ENCODE measurements at places on chromosomes 3 and 15.

GRCh38 chr15:41971089-41971894 is 1.1 kb downstream of the EHD4 start:
- peak; percentile 65 for DNase-seq

GRCh38 chr15:66006986-66007385 is 137.7 kb downstream of the RAB11A start:
- peak; percentile 46 for DNase-seq

- no peak for DNase-seq
Observed at GRCh38 chr3:172859041-172859440, 108.5 kb downstream of the ECT2 start.

DNA sequence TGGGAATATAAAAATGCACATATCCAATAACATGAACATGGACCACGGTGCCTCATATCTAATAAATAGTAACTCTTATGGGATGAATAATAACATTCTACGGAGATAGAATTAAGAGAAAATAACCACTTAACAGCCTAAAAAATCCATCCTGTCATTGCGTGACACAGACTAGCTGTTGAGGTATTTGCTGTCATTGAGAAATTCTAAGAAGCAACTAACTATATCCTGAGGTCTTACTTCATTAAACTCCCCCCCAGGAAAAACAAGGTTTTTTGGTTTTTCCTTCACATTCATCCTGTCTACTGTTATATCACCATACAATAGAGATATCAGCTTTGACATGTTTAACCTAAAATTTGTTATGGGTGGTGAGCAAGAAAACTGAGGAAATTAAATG is 14.3 kb downstream of the CEP152 start:
- DNase-seq, result no peak

- no peak for DNase-seq
Observed at GRCh38 chr3:174891524-174892203, 32.5 kb downstream of the NAALADL2 start.

DNA sequence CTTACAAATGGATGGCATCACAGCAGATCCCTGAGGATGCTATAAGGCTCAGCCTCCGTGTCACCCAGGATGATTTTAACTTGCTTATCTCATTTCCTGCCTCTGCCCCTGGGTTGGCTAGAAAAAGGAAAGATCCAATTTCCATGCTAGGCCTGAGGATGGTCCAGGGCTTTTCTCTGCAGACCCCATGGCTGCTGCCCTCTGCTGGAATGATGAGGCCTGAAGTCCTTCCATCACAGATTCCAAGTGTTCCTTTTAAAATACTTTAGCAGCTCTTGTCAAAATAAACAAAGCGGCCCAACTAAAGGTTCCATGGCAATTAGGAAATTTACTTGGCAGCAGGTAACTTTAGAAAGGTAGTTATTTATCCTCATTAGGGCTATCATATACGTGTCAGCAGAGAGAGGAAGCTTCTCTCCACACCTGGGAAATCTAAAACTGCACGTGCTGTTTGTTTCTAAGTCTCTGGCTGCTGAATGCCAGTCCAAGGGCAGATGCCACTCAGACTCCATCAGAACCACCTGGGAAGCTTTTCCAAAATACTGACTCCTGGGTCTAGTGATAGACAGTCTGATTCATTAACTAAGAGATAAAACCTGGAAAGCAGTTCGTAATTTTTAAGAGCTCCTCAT is 401.9 kb upstream of the IL12A start:
- DNase-seq, result peak; percentile 81

GRCh38 chr15:98187549-98187948 is 227.0 kb downstream of the ARRDC4 start:
- DNase-seq, result no peak

DNA sequence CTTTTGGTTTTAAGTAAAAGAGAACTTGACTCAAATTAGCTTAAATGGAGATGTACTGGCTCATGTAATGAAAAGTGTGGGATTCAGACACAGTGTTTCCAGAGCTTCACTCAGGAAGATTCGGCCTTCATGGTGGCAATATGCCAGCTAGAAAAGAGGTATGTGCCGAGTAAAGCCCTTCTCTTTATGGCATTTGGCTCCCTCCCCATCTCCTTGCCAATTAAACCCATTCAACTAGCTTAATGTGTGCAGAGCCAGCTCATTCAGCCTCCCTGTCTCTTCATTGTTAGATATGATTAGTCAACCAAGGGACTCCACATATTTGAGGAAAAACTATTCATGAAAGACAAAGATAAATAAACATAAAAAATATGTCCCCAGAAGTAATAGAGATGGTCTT is 15.0 kb upstream of the TRANK1 start:
- DNase-seq, result peak; percentile 81

GRCh38 chr3:16300307-16300706 is 35.3 kb downstream of the OXNAD1 start:
- no peak for DNase-seq

GRCh38 chr3:123083383-123084124 is 16.7 kb downstream of the PDIA5 start:
- peak; percentile 2 for DNase-seq

- peak; percentile 81 for DNase-seq
Observed at GRCh38 chr15:78315686-78316282, 16.4 kb upstream of the SKIC8 start.

DNA sequence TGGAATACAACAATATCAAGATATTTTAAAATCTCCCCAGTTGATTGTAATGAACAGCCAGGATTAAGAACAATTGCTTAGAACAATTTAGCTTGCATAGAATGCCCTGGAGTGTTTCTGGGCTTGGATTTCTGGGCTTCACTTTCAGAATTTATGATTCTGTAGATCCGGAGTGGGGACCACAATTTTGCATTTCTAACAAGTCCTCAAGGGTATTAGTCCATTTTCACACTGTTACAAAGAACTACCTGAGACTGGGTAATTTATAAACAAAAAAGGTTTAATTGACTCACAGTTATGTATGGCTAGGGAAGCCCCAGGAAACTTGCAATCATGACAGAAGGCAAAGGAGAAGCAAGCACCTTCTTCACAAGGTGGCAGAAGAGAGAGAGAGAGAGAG is 54.3 kb upstream of the MYRIP start:
- no peak for DNase-seq

GRCh38 chr15:91865950-91866349 is 12.4 kb downstream of the SLCO3A1 start:
- DNase-seq, result no peak

- peak; percentile 20 for DNase-seq
Observed at GRCh38 chr3:160709477-160710182, 32.7 kb downstream of the ARL14 start.

DNA sequence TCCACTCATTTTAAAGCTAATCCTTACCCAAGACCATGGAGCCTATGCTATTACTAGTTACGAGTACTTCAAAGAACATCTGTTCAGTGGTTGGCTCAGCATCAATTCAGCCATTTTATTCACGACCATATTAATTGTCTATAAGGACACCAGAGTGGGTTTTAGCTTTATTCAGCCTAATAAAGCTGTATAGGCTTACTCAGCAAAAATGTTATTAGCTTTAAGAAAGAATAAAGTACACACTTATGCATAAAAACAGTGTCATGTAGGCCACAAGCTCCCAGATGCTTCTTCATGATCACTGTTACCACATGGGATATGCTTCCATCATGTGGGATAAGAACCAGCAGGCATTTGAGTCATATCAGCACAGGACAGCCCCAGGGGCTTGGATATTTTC is 87.4 kb upstream of the GPR149 start:
- no peak for DNase-seq

DNA sequence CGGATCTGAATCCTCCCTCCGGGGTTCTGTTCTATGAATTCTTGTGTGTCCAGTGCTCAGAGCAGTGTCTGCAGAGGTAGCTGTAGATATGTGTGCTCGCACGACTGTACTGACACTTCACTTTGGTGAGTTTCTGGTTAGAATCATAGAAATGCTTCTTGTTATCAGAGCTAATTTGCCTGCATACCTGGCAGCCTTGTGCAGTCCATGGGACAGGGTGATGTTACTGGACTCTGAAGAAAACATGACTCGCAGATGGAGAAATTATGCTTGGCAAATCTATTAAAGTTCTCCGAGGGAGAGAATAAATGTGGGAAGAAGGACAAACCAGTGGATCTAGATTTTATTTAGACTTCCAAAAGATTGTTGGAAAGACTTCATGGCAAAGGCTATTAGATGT is 12.2 kb downstream of the CGNL1 start:
- DNase-seq, result no peak

DNA sequence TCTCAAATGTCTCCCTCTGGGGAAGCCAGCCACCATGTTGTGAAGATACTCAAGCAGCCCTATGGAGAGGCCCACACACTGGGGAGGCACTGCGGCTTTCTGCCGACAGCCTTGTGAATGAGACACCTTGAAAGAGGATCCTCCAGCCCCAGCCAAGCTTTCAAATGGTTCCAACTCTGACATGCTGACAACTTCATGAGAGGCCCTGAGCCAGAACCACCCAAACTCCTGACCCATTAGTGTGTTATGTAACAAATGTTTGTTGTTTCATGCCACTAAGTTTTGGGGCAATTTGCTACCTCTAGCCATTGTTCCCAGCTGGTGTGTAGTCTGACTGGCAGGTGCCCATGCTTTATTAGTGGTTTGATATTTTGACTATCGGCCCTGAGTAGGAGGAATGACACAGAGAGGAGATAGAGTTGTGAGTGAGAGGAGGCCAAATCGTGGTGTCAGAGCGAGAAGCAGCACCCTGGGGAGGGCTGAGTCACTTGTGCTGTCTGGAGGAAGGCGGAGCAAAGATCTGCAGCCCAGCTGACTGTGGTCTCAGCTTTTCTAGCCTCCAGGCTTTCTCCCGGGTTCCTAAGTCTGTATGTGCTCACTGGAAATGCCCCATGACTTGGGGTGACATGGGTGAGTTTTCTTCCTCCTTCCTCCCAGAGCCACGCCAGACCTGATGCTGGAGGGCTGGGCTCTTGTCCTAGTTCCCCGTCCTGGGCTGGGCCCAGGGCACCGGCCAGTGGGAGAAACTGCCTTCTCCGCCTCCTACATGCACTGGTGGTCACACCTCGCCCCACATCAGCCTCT is 56.7 kb upstream of the BLM start:
- peak; percentile 38 for DNase-seq

DNA sequence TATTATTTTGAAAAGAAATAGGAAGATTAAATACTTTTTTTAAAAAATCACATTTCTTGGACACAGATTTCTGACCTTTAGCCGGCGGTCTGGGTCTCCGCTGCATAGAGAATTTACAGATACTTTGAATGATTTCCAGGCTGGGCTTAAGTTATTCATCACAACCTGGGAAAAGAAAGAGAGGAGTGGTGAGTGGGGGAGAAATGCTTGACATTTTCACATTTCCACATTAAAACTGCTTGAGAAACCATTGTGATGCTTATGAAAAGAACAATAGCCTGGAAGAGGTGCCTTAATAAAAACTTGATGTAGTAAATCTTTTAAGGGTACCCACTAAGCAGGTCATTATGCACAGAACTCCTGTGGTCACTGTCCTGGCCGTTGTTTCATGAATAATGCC is 166.8 kb upstream of the MRPL3 start:
- no peak for DNase-seq

GRCh38 chr15:56679225-56679624 is 54.1 kb downstream of the ZNF280D start:
- DNase-seq, result no peak

DNA sequence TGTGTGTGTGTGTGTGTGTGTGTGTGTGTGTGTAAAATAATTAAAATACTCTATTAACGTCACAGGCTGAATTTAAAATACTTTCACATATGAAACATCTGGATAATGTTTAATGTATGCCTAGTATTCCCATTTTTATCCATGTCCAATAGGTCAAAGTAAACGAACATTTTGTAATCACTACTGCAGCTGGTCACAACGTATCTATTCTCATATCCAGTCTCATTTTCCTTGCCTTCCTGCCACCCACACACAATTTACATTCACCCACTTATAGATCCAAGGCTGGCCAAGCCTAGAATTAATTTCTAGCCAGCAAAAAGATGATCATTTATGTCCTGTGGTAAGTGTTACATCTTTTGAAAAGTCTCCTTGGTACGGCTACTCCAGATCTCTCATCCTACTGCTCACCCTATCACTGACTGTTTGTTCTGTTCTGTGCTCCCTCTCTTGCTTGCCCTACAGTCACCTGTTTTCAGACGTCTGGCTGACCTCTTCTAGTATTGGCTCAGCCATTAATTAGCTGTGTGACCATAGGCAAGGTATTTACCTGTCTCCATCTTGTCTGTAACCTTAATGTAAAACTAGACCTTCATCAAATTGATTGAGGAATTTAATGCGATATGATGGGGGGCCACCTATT is 17.6 kb downstream of the SERPINI2 start:
- DNase-seq, result peak; percentile 33

GRCh38 chr3:133874344-133874743 is 21.3 kb downstream of the RAB6B start:
- DNase-seq, result no peak

GRCh38 chr15:30921106-30921505 is 17.4 kb downstream of the FAN1 start:
- DNase-seq, result no peak

DNA sequence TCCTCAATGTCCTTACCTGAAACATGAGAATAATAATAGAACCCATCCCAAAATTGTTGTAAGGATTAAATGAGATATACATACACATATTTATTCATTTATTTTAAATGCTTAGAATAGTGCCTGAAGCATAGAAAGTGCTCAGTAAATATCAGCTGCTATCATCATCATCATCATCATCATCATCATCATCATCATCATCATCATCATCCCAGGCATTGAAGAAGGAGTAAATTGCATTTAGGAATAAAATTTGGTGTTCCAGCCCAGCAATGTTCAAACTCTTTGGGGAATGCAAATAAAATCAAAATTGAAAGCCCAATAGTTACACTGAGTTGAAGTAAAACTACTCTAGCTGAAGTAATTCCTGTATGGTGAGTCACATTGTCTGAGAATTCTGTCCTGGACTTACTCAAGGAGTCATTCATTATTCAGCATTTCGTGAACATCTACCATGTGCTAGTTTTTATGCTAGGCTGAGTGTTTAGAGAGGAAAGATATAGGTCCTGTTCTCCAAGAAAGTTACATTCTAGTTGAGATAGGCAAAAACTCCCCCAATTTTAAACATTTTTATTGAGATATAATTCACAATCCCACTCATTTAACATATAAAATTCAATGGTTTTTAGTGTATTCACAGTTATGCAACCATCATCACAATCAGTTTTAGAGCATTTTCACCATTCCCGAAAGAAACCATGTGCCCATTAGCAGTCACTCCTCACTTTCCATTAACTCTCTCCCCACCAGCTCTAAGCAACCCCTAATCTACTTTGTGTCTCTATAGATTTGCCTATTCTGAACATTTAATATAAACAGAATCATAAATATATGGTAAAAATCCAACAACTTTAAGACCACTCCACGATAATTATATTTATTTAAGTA is 107.2 kb downstream of the FRMD5 start:
- no peak for DNase-seq

DNA sequence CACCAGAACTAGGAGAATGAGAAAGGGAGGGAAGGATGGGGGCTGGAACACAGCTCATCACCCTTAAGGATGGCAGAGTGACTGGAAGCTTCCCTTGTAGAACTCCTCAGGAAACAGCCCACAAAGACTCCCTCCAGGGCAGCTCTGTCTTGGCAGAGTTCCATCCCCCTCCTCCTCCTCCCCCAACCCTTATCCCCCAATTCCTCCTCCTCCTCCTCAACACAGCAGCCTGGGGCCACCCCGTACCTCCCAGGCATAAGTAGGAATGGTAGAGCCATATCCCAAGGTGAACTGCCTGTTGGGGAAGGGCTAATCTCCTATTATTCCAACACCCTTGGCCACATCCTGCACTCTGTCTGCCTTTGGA is 38.8 kb downstream of the ADCY5 start:
- DNase-seq, result no peak

- no peak for DNase-seq
Observed at GRCh38 chr3:158671821-158672214, 630 bp downstream of the LXN start.
